ENCODE measurements at places on chromosomes 4 and X. TPM values are rescaled to one million over a fixed set of nuclear protein-coding genes. Genes with fewer than 3 reads are reported as not detected.

Gene GSX2
- total RNA-seq: not detected

DNA sequence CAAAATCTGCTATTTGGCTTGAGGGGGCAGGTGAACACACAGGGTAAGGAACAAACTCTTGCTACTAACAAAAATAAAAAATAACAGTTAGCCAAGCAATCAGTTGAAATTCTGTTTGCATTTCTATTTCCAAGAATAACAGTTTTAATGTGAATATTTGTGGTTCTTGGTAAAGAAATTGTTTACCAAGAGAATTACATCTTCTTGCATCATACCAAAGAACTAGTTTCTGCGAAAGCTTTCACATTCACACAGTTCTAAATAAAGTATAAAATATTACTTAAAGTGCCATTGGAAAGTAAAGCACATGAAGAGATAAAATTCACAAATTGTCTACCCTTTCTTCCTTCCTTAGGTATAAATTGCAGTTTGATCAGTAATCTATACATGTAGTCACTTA lies 54.4 kb downstream of the KLHL4 start:
- no peak for DNase-seq

DNA sequence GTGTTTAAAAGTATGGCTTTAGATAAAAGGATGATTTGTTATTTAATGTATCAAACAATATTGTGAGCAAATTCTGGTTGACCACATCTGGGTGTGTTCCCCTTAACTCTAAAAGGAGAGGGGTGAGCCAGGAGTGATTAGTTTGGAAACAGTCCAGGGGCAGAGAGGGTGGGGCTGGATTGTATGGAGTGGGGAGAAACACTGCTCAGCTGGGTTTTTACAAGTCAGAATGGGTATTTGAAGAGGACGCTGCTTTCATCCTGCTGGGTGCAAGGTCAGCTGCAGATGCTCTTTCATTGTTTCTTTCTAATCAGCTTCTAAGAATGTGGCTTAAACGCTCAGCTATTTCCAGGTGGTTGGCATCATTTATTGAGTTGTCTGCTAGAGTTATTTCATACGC lies 82.8 kb upstream of the LIMCH1 start:
- peak; percentile 28 for DNase-seq

- no peak for DNase-seq
Measured at GRCh38 chrX:51151734-51152133, 180.9 kb upstream of the NUDT10 start.

- no peak for DNase-seq
Measured at GRCh38 chr4:186825069-186825468, 101.4 kb upstream of the FAT1 start.

- DNase-seq: peak; percentile 71
Measured at GRCh38 chr4:52641854-52642563, 17.1 kb downstream of the USP46 start.

DNA sequence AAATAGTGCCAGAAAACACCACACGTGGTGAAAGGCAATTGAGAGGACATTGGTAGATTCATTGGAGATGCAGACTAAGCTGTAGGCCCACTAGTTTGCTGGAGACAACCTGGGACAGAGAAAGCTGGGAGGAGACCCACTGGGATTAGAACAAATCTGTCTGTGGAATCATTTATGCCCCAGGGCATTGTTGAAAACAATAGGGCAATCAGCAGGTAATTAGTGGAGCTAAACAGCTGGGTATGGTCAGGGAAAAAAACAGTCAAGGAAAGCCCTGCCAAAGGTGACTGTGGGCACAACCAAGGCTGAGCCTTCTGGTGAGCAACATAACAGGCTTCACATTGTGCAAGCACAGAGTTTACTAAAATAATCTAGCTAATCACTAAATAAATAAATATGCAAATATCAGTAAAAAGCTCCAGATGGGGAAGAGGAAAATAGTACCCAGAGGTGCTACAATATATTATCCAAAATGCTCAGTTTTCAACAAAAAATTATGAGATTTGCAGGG lies 9.0 kb downstream of the TCEAL3 start:
- DNase-seq: no peak

DNA sequence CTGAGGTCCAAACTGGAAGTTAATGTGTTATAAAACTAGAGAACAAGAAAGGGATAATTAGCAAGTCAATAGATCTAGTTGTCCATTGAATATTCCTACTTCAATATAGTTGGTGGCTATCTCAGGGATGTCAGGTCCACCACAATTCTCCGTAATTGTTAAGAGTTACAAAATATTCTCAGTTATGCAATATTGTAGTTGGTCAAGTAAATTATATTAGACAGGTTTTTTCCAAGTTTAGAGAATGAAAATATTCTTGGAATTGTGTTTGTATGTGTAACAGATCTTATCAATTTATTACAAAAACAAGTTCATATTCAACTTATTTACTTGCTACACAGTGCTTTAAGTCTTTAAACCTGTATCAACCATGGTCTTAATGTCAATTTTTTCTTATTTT lies 547.4 kb downstream of the SPRY1 start:
- no peak for DNase-seq

DNA sequence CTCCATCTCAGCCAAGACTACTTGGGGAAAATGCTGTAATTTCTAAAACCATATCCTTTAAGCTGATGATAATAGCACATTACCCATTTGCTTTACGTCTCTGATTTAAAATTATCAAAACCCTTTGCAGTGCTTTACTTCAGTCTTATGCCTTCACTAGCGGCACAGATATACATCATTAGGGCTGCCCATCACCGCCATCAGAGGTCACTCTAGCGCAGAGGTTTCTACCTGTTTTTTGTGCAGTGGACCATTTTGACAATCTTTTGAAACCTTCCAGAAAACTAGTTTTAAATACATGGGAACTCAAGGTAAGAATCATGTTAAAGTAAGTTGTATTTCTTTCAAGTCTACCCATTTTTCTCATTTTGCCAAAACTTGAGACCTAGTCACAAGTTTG lies 592.5 kb downstream of the PPARGC1A start:
- DNase-seq: no peak
